ENCODE measurements at places on chromosomes 7 and 10. TPM values are rescaled to one million over a fixed set of nuclear protein-coding genes. Genes with fewer than 3 reads are reported as not detected.

Gene OR9A4
- not detected for total RNA-seq

Gene PRSS37
- total RNA-seq: not detected

Gene NAMPT
- 1,015 TPM for total RNA-seq

Gene CDK14
- total RNA-seq: 0.81 TPM

Gene PIP
- not detected for total RNA-seq

Gene FRMD4A
- total RNA-seq: 0.69 TPM

Gene FEZF1
- not detected for total RNA-seq

Gene ZNF92
- total RNA-seq: 15.5 TPM

Gene BLVRA
- 28.9 TPM for total RNA-seq

All from activated naive CD4-positive, alpha-beta T cell treated with anti-CD3 and anti-CD28 coated beads for 36 hours (primary cell).